ENCODE measurements at places on chromosomes 5 and 9. TPM values are rescaled to one million over a fixed set of nuclear protein-coding genes. Genes with fewer than 3 reads are reported as not detected.

- no peak for DNase-seq
These were observed 153.3 kb downstream of the AUH start for GRCh38 chr9:91208419-91208745.

- no peak for DNase-seq
These were observed 64.2 kb upstream of the CDKN2B start for GRCh38 chr9:22073349-22073748.

GRCh38 chr9:72334658-72335337, 30.2 kb downstream of the ZFAND5 start:
- no peak for DNase-seq

GRCh38 chr9:96425500-96426169, 7.5 kb upstream of the ZNF367 start:
- DNase-seq, result no peak

DNA sequence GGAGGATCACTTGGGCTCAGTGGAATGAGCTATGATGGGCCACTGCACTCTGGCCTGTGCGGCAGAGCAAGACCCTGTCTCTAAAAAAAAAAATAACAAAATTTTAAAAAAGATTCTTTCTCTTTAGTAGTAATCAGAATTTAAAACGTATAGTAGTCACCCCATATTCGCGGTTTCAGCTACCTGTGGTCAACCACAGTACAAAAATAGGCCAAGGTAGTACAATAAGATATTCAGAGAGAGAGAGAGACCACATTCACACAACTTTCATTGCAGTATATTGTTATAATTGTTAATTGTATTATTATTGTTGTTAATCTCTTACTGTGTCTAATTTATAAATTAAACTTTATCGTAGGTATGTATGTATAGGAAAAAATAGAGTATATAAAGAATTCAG, 18.7 kb downstream of the INIP start:
- no peak for DNase-seq

- DNase-seq, result no peak
These were observed 79.2 kb downstream of the DMRT2 start for GRCh38 chr9:1129382-1129781.

DPYSL3 gene
- 134 TPM for total RNA-seq

MCTP1 gene
- total RNA-seq, result 7.7 TPM

Data from mucosa of descending colon (tissue), 3 donors.